ENCODE measurements at places on chromosomes 3 and 15.

GRCh38 chr3:148512648-148513047 is 185.1 kb upstream of the AGTR1 start:
- DNase-seq, result no peak

DNA sequence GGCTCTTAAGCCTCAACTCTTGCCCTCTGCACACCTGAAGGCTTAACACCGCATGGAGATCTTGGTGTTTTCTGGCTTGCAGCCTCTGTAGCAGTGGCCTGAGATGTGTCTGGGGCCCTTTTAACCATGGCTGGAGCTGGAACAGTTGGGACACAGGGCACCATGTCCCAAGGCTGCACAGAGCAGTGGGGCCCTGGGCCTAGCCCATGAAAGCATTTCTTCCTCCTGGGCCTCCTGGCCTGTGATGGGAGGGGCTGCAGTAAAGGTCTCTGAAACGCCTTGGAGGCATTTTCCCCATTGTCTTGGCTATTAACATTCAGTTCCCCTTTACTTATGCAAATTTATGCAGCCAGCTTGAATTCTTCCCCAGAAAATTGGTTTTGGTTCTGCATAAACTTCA is 735.5 kb upstream of the ALCAM start:
- no peak for DNase-seq

GRCh38 chr3:195117978-195118581 is 152.9 kb downstream of the XXYLT1 start:
- no peak for DNase-seq

DNA sequence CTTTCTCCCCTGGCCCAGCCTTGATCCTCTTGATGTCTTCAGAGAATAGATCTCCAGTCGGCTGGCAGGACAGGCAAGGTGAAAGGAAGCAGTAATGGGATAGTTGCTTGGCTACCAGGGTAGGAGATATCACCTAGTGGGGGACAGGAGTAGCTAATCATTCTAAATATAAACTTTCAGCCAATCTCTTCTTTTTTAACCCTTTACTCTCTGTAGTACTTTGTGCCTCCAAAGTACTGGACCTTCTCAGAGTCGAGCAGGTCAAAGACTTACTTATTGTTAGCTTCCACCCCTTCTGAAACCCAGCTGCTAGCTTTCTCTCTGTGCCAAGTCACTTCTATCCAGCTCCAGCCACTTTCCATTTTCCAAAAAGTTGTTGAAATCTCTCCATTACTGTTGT is 43.4 kb upstream of the FILIP1L start:
- DNase-seq, result no peak

- DNase-seq, result no peak
Observed at GRCh38 chr3:148211725-148212124, 486.0 kb upstream of the AGTR1 start.

- DNase-seq, result no peak
Observed at GRCh38 chr3:174581558-174581957, 277.6 kb upstream of the NAALADL2 start.

GRCh38 chr15:65146438-65146837 is 12.8 kb upstream of the PDCD7 start:
- DNase-seq, result no peak

DNA sequence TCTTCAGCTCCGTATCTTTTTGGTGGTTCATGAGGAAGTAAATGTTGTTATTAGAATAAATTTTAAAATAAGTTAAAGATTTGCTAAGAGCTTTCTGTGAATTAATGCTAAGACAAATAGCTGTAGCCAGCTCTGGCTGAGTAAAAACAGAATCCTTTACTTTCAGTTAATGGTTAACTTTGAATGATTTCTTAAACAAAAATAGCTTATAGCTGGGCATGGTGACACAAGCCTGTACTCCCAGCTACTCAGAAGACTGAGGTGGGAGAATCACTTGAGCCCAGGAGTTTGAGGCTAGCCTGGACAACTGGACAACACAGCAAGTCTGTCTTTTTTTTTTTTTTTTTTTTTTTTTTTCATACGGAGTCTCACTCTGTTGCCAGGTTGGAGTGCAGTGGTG is 25.0 kb downstream of the TCAIM start:
- no peak for DNase-seq

DNA sequence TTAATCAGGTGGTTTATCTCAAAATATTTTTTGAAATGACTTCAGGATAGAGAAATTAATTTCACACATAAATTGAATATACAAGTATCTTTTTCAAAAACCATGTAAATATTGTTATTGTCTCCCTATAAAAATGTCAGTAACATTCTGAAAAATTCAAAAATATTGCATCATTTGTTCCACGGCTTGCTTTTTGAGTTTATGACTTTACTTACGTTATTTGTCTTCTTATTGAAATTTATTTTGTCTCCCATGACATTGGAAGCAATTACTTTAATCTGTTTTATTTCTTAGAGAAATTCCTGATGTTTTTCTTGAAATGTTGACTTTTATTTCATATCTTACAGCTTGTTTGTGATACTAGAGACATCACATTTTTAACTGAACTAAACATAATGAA is 56.9 kb upstream of the P2RY1 start:
- no peak for DNase-seq

DNA sequence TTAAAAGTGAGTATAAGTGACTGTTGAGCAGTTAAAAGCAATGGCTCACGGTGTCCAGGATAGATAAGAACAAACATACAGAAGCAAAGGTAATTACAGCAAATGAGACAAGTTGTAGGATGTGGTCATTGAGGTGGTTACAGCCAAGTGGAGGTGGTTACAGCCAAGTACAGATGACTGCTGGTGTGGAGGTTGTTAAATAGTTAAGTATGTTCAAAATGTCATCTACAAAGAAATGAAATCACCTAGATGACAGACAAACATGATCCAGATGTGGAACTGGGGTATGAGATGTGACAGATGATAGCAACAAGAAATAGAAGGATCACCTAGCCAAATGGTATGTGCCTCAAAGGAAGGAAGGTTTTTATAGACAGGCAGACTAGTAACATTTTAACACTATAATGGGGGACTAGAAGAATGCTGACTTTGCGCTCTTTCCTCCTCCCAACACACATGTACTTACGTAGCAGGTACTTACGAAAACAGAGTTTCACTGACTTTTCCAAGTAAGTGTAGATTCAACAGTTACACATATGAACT is 6.8 kb upstream of the ANKRD28 start:
- no peak for DNase-seq

DNA sequence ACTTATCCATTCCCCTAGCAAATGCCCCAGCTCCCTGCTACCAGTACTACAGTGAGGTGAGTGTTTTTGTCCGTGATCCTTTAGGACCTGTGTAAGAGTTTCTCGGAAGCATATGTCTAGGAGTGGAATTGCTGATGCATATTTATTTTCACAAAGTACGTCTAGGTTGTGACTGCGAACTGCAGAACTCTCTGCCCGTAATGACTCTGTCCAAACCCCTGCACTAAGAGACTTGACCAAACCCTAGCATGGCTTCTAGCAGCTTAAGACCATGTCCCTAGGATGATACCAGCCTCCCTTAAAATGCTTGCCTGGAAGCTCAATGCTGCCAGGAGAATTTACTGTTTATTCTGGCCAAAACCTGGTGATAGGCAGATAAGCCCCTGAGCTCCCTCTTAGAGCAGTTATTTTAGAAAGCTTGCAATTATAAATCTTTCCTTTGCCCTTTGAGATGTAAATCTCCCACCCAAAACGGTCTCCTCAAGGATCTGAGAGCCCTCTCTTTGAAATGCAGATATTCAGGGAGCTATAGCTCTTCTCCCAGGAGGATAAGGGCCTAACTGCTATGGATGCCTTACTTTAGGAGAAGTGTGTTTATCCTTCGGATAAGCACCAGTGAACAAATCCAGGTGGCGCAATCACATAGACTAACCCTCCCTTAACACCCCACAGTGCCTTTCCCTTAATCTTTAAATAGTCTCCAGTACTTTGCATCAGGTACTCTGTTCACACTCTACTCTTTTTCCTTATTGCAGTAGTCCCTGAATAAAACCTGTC is 14.7 kb upstream of the CA12 start:
- no peak for DNase-seq

DNA sequence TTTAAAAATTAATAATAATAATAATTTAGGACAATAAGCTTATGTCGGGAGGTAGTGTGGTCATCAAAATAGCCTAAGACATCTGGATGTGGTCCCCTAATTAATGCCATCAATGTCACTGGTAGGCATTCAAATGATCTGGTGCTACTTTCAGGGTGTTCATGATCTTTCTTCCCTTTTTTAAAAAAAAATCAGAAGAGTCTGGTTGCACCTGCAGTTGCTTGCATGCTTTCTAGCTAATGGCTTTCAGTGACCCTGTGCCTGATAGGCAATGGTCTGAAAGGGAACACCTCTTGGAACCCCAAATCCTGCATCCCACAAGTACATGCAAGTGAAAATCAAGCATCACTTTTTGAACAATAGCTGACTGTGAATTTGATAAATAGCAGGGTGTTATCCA is 64.1 kb upstream of the KBTBD8 start:
- no peak for DNase-seq

DNA sequence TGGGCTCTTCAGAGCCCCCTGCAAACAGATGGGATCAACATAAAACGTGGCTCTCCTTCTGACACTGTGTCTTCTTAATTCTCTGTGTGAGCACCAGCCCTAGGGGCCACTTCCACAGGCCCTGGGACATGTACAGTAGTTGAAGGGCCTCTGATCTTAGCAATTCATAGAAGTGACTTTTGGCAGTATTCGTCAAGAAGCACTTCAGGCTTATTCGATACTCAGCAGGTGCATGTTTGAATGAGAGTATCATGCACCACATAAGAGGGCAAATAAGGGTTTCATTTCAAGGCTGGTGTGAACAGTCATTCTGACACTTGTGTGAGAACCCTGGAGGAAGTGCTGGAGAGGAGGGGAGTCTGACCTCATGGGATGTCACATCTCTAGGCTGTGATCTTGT is 113.9 kb downstream of the GABRG3 start:
- no peak for DNase-seq

DNA sequence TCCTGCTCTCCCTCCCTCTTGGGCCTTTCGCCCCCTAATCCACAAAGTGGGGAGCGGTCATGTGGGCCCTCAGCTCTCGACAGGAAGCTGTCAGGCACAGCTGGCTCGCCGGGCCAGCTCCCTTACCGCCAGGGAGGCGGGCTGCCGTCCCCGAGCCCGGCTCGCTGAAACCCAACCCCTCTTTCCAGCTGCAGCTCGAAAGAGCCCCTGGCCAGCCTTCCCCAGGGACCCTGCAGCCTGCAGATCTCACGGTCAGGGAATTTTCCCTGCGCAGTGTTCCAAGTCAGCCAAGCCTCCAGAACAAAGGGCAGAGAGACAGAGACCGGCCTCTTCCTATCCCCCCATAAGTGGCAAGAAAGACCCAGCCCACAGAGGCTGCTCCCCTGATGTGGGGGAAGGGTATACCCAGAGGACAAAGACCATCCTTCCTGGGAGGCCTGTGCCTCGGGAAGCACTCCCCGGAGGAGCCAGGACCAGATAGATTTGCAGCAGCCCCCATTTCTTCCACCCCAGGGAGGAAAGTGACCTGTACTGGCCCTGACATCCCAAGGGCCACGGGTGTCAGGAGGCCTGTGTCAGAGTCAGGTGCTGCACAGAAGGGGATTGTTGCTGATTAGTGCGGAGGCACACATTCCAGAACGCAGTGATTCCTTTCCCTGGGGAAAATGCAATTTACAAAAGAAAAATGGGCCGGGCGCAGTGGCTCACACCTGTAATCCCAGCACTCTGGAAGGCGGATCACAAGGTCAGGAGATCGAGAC is 32.6 kb downstream of the MAGEF1 start:
- DNase-seq, result no peak

DNA sequence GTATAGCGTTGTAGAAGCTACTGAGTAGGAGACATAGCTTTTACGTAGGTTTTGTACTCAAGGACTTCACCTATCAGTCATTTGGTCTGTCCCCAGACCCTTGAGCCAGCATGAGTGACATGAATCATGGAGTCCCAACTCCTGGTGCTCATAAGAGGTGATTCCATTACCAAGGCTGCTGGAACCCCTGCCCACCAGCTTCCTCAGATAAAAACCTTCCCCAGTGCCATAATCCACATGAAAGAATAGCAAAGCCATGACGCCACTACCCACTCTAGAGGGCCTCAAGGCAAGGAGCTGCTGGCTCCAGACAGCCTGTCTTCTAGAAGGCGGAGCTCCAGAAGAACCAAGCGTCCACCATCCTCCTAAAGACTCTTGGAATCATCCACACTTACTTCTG is 69.6 kb downstream of the NCEH1 start:
- no peak for DNase-seq

GRCh38 chr15:43977072-43977884 is 150.5 kb downstream of the WDR76 start:
- DNase-seq, result no peak

DNA sequence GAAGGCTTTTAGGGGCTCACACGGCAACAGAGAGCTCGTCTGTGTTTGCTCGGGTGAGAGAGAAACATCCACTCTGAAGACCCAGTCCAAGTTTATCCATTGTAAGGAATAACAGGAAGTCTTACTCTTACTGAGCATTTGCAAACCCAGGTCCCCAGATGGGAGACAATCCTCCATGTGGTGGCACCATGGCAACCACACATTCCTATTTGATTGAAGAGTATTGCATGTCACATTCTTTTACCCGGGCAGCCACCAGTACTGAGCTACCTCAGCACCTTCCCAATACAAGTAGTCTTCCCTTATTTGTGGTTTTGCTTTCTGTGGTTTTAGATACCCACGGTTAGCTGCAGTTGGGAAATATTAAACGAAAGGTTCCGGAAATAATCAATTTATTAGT is 302.9 kb upstream of the RASGRP1 start:
- DNase-seq, result no peak

- DNase-seq, result no peak
Observed at GRCh38 chr3:23758253-23758838, 47.4 kb upstream of the UBE2E1 start.

GRCh38 chr3:80087767-80088166 is 320.0 kb upstream of the ROBO1 start:
- no peak for DNase-seq

DNA sequence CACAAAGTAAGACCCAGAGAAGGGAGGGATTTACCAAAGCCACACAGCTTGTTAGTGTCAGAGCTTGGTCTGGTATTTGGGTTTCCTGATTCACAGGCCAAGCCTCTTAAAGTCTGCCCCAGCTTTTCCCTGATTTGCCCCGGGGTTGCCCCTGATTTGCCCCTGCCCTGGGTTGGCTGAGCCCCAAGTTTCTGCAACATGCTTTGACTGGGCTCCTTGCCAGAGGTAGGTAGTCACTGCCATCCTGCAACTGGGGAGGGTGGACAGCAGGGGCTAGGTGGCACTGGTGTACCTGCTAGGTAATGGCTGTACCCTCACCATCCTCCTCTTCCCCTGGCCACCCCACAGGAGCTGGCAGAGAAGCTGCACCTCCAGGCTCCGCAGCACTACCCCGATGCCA is 2.5 kb downstream of the MPI start:
- DNase-seq, result no peak

DNA sequence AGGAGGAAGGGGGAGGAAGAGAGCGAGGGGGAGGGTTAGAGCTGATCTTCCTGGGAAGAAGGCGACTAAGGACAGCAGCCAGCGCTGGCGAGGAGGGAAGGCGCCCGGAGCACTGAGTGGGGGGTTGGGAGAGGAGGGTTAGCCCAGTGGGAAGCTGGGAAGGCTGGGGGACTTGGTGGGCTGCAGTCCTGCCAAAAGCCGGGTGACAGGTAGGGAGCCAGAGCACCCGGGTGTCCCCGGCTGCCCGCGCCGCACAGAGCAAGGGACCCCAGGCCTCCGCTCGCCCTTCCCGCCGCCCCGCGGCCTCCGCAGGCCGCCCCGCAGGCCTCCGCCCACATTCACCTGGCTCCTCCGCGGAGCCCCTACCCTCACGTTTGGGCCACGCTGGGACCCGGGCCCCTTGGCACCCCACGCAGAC is 448 bp downstream of the SLC12A8 start:
- DNase-seq, result no peak

Measured in stimulated activated CD8-positive, alpha-beta memory T cell treated with anti-CD3 and anti-CD28 coated beads, Interleukin-4, amount 100 ng/mL, for 1 hour (primary cell).